Retina (tissue), 1 donor: ENCODE measurements at places on chromosomes 4 and X.
A peak's percentile ranks its signal among the peaks of the same experiment; 100 is the strongest.

- DNase-seq, result no peak
These were observed 635 bp upstream of the PHF8 start for GRCh38 chrX:54044877-54045338.

GRCh38 chr4:114282937-114283336 lies 303.5 kb upstream of the ARSJ start:
- DNase-seq, result no peak

DNA sequence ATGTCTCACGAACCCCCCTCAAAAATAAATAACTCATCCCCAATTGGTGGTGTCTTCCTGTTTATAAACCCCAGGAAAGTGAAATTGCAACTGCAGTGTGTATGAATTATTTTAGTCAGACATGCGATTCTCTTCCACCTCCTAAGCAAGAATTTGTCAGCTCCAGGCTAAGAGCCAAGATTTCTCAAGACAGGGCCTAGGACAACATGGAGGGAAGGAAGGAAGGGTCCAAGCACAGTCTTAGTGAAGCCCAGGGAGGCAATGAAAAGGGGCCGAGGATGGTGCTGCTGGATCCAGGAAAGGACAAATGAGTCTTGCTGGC lies 20.0 kb downstream of the SH3KBP1 start:
- DNase-seq, result no peak

DNA sequence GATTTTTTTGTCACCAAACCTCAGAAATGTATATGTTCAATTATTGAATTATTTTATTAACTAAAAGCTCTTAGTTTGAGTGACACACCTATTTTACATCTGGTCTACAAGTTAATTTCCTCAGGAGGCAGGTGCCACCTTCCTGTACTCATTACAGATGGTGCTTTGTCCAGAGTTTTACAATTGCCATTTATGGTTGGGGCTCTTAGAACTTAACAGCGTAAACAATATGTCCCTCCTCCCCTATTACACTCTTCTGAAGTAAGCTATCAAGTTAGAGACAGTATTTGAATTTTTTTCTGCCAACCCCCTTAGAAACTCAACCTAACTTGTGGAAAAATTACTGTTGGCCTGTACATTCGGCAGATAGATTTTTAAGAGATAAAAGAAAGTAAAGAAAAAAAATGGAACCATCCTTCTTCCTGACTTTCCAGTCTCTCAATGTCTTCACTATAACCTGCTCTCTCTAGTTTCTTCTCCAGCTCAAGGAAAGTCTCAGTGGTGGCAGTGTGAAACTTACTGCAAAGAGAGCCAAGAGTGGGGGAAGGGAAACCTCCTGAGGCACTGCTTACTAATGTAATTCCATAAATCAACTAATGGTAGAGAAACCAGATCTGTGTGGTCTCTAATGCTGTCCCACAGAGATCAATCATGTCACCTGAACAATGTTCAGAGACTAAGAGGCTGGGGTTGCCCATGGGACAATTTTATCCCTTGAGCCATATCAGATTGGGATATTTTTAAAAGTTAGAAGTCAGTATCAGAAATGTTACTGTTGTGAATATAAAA lies 7.8 kb downstream of the CXXC4 start:
- DNase-seq, result no peak

DNA sequence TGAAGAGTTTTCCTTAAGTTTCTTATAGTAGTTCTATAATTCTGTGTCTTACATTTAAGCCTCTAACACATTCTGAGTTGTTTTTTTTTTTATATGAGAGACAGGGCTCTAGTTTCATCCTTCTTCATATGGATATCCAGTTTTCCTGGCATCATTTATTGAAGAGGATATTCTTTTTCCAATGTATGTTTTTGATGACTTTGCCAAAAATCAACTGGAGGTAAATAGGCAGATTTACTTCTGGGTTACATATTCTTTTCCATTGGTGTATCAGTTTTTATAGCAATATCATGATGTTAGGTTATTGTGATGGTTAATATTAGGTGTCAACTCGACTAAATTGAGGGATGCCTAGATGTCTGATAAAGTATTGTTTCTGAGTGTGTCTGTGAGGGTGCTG lies 650.7 kb upstream of the GRID2 start:
- DNase-seq, result no peak

DNA sequence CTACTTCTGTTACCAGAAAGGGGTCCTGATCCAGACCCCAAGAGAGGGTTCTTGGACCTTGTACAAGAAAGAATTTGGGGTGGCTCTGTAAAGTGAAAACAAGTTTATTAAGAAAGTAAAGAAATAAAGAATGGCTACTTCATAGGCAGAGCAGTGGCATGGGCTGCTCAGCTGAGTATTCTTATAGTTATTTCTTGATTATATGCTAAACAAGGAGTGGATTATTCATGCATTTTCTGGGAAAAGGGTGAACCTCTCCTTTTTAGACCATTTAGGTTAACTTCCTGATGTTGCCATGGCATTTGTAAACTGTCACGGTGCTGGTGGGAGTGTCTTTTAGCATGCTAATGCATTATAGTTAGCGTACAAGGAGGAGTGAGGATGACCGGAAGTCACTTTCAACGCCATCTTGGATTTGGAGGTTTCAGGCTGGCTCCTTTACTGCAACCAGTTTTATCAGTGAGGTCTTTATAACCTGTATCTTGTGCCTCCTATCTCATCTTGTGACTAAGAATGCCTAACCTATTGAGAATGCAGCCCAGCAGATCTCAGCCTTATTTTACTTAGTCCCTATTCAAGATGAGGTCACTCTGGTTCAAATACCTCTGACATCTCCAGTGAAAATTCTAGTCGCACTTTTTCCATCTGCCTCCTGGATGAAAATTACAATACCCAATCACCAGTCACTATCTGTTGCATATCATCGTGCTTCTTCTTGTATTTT lies 15.5 kb upstream of the TDO2 start:
- no peak for DNase-seq

- no peak for DNase-seq
These were observed 375 bp downstream of the FGFR3 start for GRCh38 chr4:1793496-1793840.

- DNase-seq, result no peak
These were observed 257.7 kb downstream of the THOC2 start for GRCh38 chrX:123475068-123475724.

DNA sequence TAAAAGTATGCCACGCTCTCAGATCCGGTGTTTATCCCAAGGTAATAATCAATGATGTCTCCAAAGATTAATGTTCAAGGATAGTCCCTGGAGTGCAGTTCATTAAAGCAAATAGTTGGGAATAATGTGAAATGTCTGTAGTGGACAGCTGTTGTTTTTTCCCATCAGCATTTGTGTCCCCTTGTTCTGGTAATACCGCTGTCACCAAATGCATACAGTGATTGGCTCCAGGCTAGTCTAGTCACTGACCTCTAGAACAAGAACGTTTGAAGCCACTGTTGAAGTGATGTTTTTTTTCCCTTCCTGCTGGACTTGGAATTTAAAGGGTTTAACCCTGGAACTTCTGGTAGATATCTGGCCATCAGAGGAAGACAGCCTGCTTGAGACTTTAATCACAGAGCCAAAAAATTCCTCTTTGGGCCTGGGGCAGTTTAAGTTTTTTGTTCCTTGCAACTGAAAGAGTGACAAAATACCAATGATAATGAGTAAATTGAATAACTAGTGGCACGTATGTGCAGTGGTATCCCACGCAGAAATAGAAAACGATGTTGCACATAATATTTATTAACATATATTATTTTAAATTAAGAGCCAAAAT lies 30.6 kb downstream of the HSD17B11 start:
- DNase-seq, result no peak

GRCh38 chrX:124534536-124534935 lies 188.2 kb downstream of the SH2D1A start:
- no peak for DNase-seq

GRCh38 chrX:2629316-2630007 lies 61.6 kb upstream of the CD99 start:
- DNase-seq, result no peak

- DNase-seq, result no peak
These were observed 1320.1 kb downstream of the RPA4 start for GRCh38 chrX:98203800-98204199.

DNA sequence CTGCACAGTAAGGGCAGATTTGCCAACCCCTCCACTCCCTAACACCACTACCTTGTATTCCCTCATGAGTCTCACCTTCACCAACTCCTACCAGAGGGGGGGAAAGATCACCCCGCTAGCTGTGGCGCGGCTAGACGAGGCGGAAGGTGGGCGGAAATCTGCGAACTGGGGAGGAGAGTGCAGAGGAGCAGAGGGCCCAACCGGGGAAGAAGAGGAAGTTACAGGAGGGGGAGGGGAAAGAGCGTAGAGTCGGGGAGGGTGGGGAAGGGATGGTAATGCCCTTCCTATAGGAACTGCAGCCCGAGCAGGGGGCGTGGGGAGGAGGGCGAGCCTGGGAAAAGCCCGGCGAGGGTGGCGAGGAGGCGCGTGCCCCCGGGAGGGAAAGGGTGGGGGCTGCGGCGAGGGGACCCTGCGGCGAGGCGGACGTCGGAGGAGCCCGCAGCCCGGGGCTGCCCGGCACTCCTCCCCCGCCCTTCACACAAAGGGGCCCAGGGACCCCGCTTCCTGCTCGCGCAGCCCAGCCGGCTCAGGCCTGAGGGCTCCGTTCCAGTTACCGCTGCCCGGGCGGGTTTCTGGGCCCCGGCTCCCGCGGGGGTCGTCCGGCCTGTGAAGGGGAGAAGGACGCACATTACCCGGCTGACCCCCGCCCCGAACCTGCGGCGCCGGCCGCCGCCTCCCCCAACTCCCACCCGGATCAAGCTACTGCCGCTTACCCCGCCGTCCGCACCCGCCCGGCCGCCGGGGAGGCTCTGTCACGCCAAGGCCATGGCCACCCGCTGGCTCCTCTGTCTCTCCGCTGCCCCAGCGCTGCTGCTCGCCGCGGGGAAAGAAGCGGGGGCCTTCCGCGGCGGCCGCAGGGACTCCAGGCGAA lies 1.8 kb downstream of the RAP2C start:
- peak; percentile 71 for DNase-seq

DNA sequence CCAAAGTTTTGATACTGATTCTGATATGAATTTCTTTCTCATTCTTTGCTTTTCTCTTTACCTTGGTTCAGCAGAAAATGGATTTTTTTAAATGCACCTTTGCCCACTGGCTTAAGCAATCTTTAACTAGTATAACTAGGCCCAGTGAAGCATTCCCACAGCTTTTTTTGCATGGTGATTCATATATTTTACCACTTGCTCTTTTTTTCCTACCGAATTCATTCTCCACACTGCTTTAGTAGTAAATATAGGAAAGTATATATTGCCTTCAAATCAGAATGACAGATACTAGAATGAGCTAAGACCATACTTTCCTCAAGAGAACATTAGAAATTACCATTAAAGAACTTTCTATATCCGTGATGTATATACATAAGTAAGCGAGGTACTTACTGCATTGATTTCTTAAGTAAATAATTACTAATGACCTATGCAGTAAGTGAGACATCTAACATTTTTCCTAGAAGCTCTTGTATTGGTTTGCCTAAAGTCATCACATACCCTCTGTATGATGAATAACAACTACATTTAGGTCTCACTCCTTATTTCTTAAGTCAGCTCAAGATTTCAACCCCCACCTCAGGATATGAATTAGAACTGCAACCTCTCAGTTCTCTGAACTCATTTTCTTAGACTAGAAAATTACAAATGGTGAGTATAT lies 44.2 kb downstream of the SLC4A4 start:
- DNase-seq, result no peak

- no peak for DNase-seq
These were observed 94.0 kb downstream of the FBXO8 start for GRCh38 chr4:174189392-174190015.

DNA sequence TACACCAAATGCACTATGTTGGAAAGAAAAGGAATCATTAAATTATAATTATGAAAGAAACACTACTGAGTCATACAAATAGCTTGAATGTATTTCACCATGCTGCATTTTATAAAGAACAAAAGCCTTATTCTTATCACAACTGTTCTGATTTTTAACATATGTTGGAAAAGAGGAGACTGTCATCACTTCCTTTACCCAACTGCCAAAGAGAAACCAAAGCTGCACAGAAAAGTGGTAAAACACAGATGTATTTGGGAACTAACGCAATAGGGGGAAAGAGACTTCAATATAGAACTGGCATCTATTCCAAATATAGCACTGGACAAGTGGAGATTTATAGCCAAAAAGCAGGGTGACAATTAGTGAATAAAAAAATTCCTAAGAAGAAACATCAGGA lies 181.0 kb downstream of the SPANXN3 start:
- no peak for DNase-seq

DNA sequence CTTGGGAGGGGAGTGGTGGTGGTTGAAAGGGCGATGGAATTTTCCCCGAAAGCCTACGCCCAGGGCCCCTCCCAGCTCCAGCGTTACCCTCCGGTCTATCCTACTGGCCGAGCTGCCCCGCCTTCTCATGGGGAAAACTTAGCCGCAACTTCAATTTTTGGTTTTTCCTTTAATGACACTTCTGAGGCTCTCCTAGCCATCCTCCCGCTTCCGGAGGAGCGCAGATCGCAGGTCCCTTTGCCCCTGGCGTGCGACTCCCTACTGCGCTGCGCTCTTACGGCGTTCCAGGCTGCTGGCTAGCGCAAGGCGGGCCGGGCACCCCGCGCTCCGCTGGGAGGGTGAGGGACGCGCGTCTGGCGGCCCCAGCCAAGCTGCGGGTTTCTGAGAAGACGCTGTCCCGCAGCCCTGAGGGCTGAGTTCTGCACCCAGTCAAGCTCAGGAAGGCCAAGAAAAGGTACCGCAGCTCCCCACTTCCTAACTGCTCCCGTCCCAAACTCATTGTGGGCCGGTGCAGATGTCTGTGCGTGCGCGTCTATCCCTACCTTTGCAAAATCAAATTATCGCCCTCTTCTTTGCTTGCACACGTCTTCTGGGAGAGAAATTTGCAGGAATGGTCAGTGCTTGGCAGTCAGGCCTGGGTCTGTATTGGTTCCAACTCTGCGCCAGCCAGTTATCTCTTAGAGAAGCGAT lies 533 bp downstream of the IL15 start:
- peak; percentile 76 for DNase-seq

- no peak for DNase-seq
These were observed 2.5 kb downstream of the ATP11C start for GRCh38 chrX:139930401-139930800.

DNA sequence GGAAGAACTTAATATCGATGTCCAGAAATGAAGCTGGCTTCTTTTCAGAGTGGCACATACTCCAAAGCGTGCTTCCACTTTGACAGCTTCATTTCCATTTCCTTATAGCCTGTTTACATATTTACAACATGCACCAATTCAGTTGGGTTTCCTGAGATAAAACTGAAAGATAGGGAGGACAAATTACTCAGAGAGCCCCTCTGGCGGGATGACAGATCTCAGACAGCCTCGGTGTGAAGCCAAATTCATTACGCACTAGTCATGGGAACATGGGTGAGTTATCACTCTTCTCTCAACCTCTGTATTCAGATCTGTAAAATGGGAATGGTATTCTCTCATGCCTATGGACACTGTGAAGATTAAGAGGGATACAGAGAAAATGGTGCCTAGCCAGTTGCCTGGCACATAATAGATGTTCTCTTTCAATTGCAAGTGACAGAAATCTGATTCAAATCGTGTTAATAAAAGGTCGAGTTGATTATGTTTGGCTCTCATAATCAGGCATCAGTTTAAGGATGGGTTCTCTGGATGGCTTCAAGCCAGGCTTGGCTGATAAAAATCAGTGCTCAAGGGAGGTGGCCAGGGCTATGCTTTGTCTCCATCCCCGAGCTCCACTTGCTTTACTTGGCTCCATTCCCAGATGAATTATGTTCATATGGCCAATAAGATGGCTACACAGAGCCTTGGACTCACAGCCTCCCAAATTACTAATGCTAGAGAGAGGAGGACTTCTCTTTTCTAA lies 132.2 kb upstream of the C1QTNF7 start:
- no peak for DNase-seq
